ENCODE measurements at places on chromosomes 13 and 19.

- no peak for DNase-seq
These were observed 30.1 kb downstream of the SCEL start for GRCh38 chr13:77565635-77566034.

- DNase-seq, result no peak
These were observed 5.5 kb downstream of the ACP4 start for GRCh38 chr19:50795664-50796073.

DNA sequence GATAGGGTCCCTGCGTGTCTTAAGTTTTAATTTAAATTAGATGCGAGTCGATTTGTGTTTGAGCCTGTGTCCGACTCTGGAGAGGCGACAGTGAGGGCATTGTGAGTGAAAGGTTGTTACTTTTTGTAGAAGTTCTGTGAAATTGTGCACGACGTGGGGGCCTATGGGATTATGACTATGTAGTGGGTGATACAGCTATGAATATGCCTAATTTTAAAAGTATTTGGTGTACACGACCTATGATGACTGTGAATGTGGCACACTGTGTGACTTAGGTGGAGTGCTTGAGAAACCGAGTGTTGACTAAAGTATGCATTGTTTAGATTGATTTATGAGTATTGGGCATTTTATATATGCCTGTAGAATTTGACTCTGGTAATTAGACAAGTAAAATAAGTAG lies 646 bp downstream of the ZNF567 start:
- DNase-seq, result no peak

GRCh38 chr19:54364775-54365257 lies at the start of gene LAIR1:
TSS of gene LAIR1 (minus strand) at chr19:54364931. CDS start at chr19:54364804, 127 bp downstream.
- no peak for DNase-seq

- DNase-seq, result no peak
These were observed 4.7 kb downstream of the LGALS13 start for GRCh38 chr19:39607021-39607420.

- no peak for DNase-seq
These were observed 69.1 kb downstream of the RYR1 start for GRCh38 chr19:38502410-38503076.

- no peak for DNase-seq
These were observed 6.2 kb downstream of the AP1M1 start for GRCh38 chr19:16204005-16204294.

- DNase-seq, result no peak
These were observed 580 bp downstream of the EIF3K start for GRCh38 chr19:38619361-38620174.

GRCh38 chr19:31125071-31125470 lies 224.2 kb downstream of the TSHZ3 start:
- DNase-seq, result no peak

GRCh38 chr19:9806803-9807202 lies 12.1 kb downstream of the FBXL12 start:
- DNase-seq, result no peak

DNA sequence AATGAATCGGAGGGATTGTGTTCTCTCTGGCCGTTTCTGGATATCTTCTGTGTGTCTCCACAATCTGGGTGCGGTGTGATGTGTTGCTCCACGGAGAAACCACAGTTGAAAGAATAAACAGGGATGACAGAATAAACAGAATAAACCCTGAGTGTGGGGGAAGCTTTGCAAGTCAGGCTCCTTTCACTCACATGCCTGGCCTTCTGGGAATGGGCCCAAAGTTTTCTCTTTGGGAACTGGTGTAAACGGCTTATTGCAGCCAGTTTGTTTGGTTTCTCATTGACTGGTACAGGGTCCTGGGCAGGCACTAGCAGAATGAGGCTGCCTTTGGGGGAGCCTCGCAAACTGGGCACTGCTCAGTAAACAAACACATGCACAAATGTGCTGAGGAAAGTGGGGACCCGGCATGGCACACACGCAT lies 324.7 kb downstream of the DLEU7 start:
- no peak for DNase-seq

GRCh38 chr13:34124666-34125306 lies 306.8 kb downstream of the RFC3 start:
- no peak for DNase-seq

GRCh38 chr13:76048675-76049375 lies 412.7 kb downstream of the LMO7 start:
- no peak for DNase-seq
